ENCODE measurements at places on chromosomes 2 and 18.

- DNase-seq, result no peak
Observed at GRCh38 chr2:85769236-85769982, 15.6 kb downstream of the ATOH8 start.

DNA sequence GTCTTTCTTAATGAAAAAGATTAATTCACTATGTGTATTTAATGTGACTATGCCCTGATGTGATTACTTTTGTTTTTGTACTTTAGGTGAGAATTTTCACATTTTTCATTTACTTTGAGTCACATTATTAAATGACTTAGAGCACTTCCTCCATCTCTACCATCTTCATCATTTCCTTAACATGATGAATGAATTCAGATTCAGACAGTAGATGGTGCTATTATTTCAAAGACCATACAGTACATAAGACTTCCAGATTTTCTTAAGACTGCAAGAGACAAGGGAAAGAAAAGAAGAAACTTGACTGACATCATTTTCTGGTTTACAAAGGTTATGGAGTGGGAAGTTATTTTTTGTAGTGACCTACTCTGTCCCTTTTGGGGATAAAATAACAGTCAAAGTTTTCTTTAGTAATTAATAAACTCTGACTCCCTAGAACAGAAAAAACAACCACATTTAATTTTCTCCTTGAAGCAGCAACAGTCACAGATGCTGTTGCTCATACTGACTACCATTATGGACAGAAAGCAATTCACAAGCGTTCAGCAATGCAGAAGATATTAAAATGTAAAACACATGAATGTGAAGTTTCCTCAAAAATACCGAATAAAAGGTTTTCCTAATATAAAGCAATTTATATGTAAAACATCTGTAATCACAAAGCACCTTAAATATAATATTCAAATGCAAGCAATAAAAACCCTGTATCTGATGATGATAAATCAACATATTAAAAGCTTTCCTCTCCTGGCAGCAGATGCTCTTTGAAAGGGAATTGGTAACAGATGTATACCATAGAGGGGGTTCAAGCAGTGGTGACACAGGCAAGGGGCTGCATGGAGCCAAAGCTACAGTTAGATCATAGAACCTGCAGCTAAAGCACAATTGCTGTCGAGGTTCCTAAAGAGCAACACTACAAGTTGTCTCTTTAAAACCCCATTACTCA lies 1010.9 kb upstream of the NXPH2 start:
- no peak for DNase-seq

- DNase-seq, result peak; percentile 12
Observed at GRCh38 chr2:18154259-18154658, 275.8 kb downstream of the KCNS3 start.

DNA sequence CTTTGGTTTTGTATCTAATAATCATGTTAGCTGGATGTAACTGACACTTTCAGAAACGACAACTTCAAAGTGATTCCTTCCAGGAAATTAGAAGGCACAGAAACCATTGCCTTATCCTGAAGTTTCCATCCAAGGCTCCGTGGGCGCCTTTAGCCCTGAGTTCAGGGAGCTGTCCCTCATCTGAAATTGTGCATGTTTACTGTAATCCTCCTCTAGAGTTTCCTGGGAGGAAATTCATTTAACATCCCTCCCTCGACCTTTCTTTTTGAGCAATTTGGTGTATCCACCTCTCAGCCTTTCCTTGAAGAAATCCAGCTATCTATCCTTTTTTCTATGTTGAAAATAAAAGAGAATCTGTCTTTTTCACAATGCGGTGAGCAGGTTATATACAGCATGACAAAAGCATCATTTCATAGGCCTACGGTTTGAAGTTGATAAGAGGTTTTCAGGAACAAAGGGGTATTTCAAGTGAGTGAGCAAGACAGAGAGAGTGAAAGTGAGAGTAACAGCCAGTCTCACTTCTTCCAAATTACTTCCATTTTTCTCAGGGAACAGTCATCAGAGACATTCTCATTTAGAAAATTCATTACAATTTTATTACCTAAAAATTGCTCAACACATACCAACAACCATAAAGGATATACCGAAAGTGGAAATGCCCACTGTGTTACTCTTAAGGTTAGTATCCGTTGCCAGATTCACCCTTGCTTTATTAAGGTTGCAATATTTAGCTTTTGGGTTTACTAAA lies 167.3 kb downstream of the MREG start:
- no peak for DNase-seq

GRCh38 chr2:120498121-120498520 lies 152.2 kb downstream of the INHBB start:
- no peak for DNase-seq

DNA sequence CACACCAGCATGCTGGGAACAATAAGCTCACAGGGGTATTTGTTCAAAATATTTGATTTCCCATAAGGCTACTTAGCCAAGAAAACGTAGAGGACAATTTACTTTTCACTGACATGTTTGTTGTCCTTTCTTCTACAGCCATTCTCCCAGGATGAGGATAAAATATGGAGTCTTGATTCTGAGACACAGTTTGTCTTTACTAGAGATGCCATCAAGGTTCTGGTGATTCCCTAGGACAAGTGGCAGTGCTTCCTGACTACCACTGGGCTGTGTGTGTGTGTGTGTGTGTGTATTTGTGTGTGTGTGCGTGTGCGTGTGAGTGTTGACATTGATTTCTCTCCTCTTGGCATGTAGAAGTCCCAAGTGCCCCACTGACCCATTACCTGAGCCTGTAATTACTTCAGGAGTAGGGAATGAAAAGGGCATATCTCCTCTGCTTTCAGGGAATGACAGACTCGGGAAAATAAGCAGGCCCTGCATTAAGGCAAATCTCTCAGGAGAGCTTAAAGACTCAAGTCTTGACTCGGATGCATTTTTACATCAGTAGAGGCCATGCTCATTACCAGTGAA lies 761.6 kb downstream of the DCC start:
- no peak for DNase-seq

DNA sequence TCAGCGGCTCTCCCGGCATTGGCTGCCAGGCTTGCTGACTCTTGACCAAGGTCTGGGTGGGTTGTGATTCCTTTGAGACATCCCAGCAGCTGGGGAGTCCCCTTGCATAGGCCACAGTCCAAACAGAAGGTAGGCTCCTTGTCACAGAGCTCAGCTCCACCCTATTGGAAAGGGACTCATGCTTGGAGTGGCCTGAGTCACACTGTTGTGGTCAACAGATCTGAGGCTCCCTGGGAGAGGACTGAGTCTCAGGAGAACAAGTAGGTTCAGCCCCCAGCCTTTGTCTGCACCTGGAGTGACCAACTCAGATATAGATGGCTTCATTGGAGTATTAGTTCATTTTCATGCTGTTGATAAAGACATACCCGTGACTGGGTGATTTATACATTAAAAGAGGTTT lies 32.1 kb upstream of the SH3BP4 start:
- no peak for DNase-seq

DNA sequence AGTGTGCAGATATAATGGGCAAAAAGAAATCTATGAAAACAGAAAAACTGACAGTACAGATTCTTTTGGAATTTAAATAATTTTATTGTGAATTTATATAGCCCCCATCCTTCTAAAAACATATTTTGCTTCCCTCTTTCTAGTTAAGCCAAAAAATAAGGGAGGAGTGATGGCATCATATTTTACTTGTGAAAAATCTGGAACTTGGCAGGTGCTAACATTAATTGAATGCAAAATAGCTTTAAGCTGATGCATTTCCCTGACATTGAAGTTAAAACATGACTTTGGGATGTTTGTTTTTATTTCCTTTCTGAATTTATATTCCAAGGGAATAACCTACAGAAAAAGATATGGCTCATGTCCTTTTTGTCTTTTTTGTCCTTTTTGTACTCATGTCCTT lies 82.6 kb upstream of the RBM44 start:
- DNase-seq, result no peak

GRCh38 chr2:59096973-59097372 lies 855.8 kb upstream of the FANCL start:
- DNase-seq, result no peak

- DNase-seq, result no peak
Observed at GRCh38 chr2:195319548-195320412, 337.2 kb upstream of the SLC39A10 start.

DNA sequence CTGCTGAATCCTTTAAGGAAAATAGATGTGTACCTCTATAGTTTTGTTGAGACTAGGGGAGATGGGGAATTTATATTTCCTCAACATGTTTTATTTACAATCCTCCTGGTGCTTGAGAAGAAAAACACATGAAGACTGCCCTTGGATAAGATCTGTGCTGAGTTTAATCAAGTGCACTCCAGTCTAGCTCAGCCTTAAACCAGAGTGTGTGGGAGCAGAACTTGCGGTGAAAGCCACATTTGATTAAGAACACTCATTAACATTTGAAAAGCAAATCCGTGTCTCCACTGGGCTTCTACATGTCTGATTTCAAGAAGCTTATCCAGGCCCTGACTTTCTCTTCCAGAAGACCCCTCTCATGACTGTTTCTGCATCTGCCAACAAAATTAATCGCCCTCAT lies 84.8 kb upstream of the ITGA6 start:
- DNase-seq, result no peak

- no peak for DNase-seq
Observed at GRCh38 chr18:79570266-79571201, 109.1 kb upstream of the CTDP1 start.

GRCh38 chr18:49412679-49413078 lies 47.8 kb downstream of the DYM start:
- no peak for DNase-seq

- DNase-seq, result no peak
Observed at GRCh38 chr2:222526480-222527277, 102.3 kb downstream of the SGPP2 start.

DNA sequence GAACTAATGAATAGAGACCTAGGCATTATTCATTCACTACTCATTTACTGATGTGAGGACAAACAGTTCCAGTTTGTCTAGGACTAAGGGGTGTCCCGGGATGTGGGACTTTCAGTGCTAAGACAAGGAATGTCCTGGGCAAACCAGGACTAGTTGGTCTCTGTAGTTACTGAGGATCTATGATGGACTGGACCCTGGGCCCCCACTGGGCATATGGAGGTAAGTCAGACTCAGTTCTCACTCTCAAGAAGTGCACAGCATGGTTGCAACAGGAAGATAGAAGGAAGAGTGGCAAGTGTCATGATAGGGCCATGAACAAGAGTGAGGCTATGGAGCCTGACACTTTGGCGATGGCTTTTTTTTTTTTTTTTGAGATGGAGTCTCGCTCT lies 128.2 kb downstream of the MYCN start:
- DNase-seq, result no peak

DNA sequence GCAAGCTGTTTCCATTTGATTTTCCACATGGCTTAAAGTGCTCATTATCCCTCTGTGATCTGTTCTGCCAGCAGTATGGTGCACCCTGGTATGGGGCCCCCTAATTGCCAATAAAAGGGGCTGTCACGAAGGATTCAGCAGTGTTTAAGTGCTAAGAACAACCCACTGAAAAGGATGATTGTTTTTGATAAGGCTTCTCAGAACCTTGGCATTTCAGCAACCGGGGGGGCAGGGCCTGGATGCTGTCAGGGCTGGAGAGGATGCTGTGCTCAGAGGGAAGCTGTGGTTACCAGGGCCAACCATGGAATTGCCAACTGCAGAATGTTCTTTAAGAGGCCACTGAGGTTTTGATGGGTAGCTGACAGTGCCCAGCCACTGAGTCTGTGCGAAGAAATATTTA lies 117.8 kb downstream of the CTIF start:
- DNase-seq, result no peak

DNA sequence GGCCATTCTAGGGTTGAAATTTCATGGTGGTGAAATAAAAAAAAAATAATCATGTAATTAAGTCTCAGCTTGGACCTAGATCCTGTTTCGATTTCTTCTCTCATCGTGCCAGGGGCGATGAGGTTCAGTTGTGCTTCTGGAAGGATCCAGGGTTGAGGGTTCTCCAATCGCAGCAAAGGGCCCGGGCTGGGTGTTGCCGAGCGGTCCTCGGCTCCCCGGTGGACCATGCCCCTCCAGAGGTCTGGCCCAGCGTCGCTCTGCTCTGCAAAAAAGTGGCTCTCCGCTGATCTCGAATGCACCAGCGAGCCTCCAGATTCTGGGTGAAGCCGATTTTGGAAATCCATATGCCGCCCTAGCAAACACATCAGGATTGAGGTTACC lies 39.0 kb downstream of the EN1 start:
- DNase-seq, result no peak

DNA sequence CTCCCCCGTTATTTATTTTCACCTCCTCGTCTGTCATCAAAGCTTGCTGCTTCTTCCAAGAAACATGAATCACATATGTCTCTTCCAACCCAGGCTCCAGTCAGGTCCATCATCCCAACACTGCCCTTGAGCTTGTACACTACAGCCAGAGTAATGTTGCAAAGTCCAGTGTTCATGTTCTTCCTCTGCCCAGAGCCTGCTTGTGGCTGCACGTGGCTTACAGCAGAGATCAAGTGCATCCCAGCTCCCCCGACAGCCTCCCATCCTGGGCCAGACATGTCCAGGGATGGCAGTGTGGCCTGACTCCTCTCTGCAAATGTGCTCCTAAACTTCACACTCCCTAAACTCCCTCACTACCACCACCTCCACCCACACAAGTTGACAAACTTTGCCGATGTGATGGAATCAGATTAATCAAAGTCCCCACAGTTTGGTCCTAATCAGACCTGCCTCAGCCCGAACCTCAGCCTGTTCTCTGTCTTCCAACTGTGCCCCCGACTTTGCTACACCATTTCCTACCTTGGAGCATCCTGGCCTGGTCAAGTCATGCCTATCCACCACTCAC lies 54.2 kb upstream of the MAPRE3 start:
- DNase-seq, result no peak

DNA sequence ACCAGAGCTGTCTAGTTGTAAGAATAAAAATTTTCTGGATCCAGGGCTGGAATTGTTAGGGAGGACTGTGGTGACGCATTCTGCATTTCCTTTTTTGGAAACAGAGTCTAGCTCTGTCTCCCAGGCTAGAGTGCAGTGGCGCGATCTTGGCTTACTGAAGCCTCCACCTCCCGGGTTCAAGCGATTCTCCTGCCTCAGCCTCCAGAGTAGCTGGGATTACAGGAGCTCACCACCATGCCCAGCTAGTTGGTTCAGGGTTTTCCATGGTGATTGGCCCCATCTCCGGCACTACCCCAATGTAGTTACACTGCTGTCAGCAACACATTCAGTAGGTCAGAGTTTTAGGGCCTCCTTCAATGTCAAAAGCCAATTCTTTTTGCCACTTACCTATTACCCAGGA lies 58.6 kb upstream of the RNF152 start:
- no peak for DNase-seq

- DNase-seq, result peak; percentile 99
Observed at GRCh38 chr18:9673296-9674251, 34.5 kb upstream of the RAB31 start.

GRCh38 chr18:56770097-56770496 lies 118.9 kb downstream of the WDR7 start:
- no peak for DNase-seq

- no peak for DNase-seq
Observed at GRCh38 chr2:17752892-17753802, 463 bp downstream of the SMC6 start.

GRCh38 chr18:24259869-24260641 lies 121.2 kb downstream of the CABYR start:
- no peak for DNase-seq

DNA sequence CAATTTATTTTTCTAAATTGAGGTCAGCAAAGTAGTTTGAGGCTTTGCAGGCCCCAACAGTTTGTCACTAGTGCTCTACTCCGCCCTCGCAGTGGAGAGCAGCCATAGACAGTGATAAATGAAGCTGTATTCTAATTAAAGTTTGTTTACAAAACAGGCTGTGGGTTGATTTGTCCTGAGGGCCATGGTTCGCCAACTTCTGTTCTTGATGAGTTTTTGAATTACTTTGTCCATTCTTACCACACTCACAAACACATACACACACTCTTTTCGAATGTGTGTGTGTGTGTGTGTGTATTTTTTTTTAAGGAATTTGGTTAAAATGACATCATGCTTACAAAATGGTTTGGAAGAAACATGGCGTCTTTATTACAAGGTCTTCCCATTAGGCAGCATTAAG lies 68.6 kb downstream of the MTCL1 start:
- no peak for DNase-seq
